Inflammatory macrophage (primary cell): ENCODE measurements at places on chromosomes 1 and 21.

GRCh38 chr21:34882719-34883131 is 166.4 kb downstream of the RUNX1 start:
- peak; percentile 69 for DNase-seq

DNA sequence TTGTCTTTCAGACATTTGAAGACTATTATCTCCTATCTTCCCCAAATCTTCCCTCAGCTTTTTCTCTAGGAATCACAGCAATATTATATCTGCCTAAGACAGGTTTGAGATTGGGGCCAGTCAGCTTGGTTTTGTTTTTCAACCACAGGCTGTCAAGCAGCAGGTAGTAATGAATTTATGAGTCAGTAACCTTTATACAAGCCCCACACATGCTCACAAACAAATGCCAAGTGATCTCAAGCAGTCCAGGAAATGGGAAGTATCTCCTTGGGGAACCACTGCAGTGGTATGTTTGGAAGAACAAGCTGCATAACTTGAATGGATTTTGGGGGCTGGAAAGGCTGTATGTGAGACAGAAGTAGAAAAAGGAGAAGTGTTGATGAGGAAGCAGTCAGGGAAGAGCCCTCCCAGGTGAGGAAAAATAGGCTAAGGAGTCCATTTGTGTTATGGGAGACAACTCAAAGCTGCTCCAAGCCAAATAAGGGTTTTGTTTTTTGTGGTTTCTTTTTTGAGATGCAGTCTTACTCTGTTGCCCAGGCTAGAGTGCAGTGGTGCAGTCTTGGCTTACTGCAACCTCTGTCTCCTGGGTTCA is 2.1 kb downstream of the DHDDS start:
- DNase-seq, result no peak

DNA sequence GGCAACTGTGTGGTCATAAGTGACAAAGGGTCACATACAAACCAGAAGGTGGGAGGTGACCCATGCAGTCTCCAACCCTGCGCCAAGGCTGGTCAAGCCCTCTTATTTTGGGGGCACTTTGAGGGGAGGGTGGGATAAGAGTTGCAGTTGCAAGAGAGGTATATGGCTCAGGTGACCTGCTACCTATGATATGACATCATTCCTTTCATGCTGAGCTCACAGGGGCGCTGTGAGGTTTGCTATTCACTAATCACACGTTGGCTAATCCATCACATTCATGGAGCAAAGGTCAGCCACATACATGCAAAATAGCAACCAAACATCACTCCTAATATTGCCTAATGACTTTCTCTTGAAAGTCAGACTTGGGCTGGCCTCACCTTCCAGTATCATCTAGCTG is 72.0 kb upstream of the PAXBP1 start:
- no peak for DNase-seq

- DNase-seq, result no peak
Measured at GRCh38 chr1:113965703-113966412, 13.4 kb upstream of the OLFML3 start.

GRCh38 chr1:16087733-16088132 is 14.3 kb upstream of the FAM131C start:
- DNase-seq, result no peak

GRCh38 chr1:53587252-53587988 is 128.2 kb downstream of the DMRTB1 start:
- no peak for DNase-seq

- DNase-seq, result no peak
Measured at GRCh38 chr1:41364442-41365319, 3.4 kb downstream of the FOXO6 start.

DNA sequence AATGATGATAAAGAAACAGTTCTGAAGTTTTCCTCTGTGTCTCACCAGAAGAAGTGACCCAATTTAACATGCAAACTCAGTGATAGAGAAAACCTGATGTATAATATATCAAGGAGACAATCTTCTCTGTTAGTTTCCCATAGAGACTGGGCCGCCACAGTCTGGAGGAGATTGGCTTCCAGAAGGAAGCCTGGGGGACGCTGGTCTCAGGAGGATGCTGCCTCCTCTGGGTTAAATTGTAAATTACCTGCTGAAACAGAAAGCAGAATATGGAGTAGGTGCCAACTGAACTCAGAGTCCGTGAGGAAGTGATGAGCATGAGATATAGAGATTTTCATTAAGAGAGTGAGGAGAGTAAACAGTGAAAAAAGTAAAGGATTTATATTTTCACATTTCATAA is 15.8 kb downstream of the OR14I1 start:
- DNase-seq, result peak; percentile 24
